K562 (cell line): ENCODE measurements at places on chromosomes 11 and 22. TPM values are rescaled to one million over a fixed set of nuclear protein-coding genes. Genes with fewer than 3 reads are reported as not detected.

GRCh38 chr11:36109850-36110606 is 166.2 kb downstream of the LDLRAD3 start:
- no peaks in the 10 kb centered on the region for H3K27me3 ChIP-seq
- H3K4me3 ChIP-seq: no peak overlapping the region
- H3K36me3 ChIP-seq: peaks cover 6% of the 10 kb centered on the region; the same call in 1 of the 3 replicates
- peaks cover 44% of the 10 kb centered on the region for H3K4me1 ChIP-seq

DNA sequence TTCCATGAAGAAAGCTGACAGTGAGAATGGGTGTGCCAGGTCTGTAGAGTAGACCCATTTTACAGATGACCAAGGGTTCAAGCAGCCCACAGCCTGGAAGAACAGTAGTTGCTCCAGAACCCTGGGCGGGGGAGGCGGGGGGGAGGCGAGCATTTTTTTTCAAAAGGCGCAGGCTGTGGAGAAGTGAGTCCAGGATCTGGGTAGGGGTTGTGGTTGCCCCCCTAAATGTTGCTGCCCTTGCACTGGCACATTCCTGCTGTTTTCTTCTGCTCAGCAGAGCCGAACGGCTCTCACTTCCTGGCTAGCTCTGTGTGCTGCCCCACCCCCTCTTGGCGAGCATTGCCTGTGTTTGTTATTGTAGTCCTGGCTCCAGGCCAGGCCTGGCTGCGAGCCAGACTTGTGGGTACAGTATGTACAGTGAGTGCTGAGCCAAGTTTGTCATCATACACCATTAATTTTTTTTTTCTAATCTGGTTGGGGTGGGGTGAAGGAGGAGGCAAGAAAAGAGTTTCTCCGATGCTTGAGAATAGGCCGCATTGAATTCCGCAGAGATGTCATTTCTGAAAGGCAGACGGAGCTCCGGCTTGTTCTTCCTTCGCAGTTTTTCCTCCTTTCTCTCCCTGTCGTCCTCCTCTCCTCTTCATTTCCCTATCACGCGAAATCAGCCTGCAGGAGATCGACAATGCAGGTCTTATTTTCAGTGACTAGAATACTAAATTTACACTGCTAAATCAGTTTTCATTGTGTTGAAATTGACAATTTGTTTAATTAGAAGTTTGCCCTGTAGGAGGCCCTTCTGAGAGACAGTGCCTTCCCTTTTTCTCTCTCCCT is 100.5 kb downstream of the ZBTB16 start:
- no peaks in the 10 kb centered on the region; the same call in 2 of the 3 replicates for H3K27me3 ChIP-seq
- peak overlapping the region; percentile 43; the same call in 2 of the 3 replicates for H3K27ac ChIP-seq
- no peaks in the 10 kb centered on the region; the same call in 2 of the 3 replicates for H3K36me3 ChIP-seq
- peak; percentile 92 for DNase-seq

- no peak within 1 kb of the TSS for H3K4me3 ChIP-seq
- H3K27ac ChIP-seq: no peak within 1 kb of the TSS; the same call in 2 of the 3 replicates
- no peaks in the 10 kb centered on the region for H3K36me3 ChIP-seq
- DNase-seq: no peak
- no peaks in the 10 kb centered on the region for H3K27me3 ChIP-seq
- peaks cover 23% of the 10 kb centered on the region; the same call in 2 of the 3 replicates for H3K4me1 ChIP-seq
Observed at GRCh38 chr11:60182541-60183330, at the start of gene MS4A6A. Gene MS4A6A, minus strand, starts transcription at chr11:60183083. Its CDS starts 1,356 bp downstream, at chr11:60181727.

DNA sequence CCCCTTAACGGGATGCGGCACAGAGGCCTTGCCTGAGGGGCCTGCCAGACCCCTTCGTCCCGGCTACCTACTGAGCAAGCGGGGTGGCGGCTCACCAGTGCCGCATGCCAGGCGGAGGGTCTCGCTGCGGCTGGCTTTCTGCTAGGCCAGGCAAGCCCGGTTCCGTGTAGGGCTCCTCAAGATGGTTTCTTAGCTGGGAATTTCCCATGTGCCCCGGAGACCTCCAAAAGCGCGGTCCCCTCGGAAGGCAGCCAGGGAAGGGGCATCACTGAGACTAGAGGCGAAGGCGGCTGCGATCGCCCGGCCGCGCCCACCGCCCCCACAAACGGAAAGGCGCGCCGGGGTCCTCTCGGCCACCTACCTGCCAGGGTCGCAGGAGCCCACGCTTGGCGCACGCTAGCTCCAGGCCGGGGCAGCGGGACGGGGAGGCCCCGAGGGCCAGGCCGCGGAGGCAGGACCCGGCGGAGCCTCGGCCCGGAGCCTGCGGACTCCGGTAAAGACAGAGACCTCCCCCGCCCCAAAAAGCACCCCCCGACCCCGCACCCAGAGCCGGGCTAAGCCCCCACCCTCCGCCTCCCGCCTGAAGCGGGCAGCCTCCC is 23.8 kb downstream of the MICAL3 start:
- peak overlapping the region; percentile 100; the same call in 2 of the 3 replicates for H3K27ac ChIP-seq
- H3K4me3 ChIP-seq: peak overlapping the region; percentile 95
- DNase-seq: no peak
- 0 out of 3 replicates have a peak, but pooled peaks cover 3% of the 10 kb centered on the region for H3K36me3 ChIP-seq

- no peak overlapping the region for H3K4me3 ChIP-seq
- no peak overlapping the region for H3K27ac ChIP-seq
- DNase-seq: peak; percentile 64
- peaks cover 36% of the 10 kb centered on the region for H3K36me3 ChIP-seq
- no peaks in the 10 kb centered on the region for H3K27me3 ChIP-seq
Observed at GRCh38 chr22:20758688-20759087, 15.2 kb upstream of the SERPIND1 start.

- H3K4me1 ChIP-seq: no peaks in the 10 kb centered on the region
- H3K27ac ChIP-seq: no peak overlapping the region
- no peak for DNase-seq
- no peak overlapping the region for H3K4me3 ChIP-seq
- H3K27me3 ChIP-seq: no peaks in the 10 kb centered on the region
Observed at GRCh38 chr22:46135611-46136485, 14.5 kb upstream of the PPARA start.

- H3K27ac ChIP-seq: no peak overlapping the region
- no peak for DNase-seq
- no peaks in the 10 kb centered on the region for H3K27me3 ChIP-seq
- no peaks in the 10 kb centered on the region for H3K36me3 ChIP-seq
- H3K4me1 ChIP-seq: no peaks in the 10 kb centered on the region
Observed at GRCh38 chr11:28621753-28622152, 513.6 kb downstream of the METTL15 start.

- H3K4me1 ChIP-seq: peaks cover 16% of the 10 kb centered on the region
- H3K36me3 ChIP-seq: no peaks in the 10 kb centered on the region
- H3K4me3 ChIP-seq: peak overlapping the region; percentile 49
- peaks cover 12% of the 10 kb centered on the region; the same call in 2 of the 3 replicates for H3K27me3 ChIP-seq
- H3K27ac ChIP-seq: no peak overlapping the region; the same call in 2 of the 3 replicates
Observed at GRCh38 chr11:35943309-35943708, 553 bp upstream of the LDLRAD3 start.

DNA sequence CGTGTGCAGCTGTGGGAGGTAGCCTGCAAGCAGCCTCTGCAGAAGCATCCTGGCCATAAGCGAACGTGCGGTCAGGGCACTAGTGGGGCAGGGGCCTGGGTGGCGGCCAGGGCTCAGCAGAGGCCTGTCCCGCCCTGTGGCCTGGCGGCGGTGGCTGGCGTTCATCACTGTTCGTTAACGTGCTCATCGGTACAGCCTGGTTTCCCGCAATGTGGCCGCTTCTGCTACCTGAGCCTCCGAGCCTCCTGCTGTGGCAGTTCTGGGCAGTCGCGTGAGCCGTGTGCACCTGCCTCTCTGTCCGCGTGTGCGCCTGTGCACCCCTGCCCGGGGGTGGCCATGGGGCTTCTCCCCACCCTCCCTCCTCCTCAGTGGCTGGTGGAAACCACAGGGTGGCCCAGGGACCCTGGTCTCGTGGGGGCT is 117.9 kb downstream of the KCNQ1OT1 start:
- H3K36me3 ChIP-seq: no peaks in the 10 kb centered on the region
- H3K4me3 ChIP-seq: no peak overlapping the region
- no peaks in the 10 kb centered on the region for H3K4me1 ChIP-seq
- no peak for DNase-seq
- H3K27me3 ChIP-seq: peaks cover 4% of the 10 kb centered on the region; the same call in 2 of the 3 replicates

Gene MPPED2
- polyA plus RNA-seq: not detected in 2 replicates

- peak overlapping the region; percentile 40 for H3K4me3 ChIP-seq
- H3K36me3 ChIP-seq: no peaks in the 10 kb centered on the region
- H3K27ac ChIP-seq: no peak overlapping the region
- no peaks in the 10 kb centered on the region for H3K27me3 ChIP-seq
- DNase-seq: no peak
- peaks cover 21% of the 10 kb centered on the region; the same call in 2 of the 3 replicates for H3K4me1 ChIP-seq
Observed at GRCh38 chr22:28884747-28885350, 1.5 kb downstream of the ZNRF3 start.

DNA sequence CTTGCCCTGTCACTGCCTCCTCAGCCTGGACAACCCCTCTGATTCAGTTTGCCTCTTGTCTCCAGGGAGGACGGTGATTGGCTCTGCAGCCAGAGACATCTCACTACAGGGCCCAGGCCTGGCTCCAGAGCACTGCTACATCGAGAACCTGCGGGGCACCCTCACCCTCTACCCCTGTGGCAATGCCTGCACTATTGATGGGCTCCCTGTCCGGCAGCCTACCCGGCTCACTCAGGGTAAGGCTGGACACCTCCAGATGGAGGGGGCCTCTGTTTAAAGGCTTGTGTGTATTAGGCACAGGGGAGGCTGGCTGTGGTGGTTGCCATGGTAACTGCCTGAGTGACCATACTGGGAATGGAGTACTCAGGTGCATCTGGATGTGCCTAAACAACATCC is 8.6 kb downstream of the PHLDB1 start:
- no peak overlapping the region for H3K27ac ChIP-seq
- DNase-seq: no peak
- H3K4me3 ChIP-seq: no peak overlapping the region
- peaks cover 22% of the 10 kb centered on the region for H3K36me3 ChIP-seq

GRCh38 chr11:73396251-73396930 is 20.2 kb downstream of the RELT start:
- H3K4me3 ChIP-seq: no peak overlapping the region
- no peak for DNase-seq
- no peaks in the 10 kb centered on the region for H3K27me3 ChIP-seq

GRCh38 chr11:69841859-69842698 is 22.9 kb upstream of the FGF3 start:
- no peaks in the 10 kb centered on the region for H3K36me3 ChIP-seq
- no peak overlapping the region for H3K27ac ChIP-seq
- peak; percentile 46 for DNase-seq

Gene CHST1
- 0.08 TPM in 1 of 2 replicates, not detected in the other for polyA plus RNA-seq

DNA sequence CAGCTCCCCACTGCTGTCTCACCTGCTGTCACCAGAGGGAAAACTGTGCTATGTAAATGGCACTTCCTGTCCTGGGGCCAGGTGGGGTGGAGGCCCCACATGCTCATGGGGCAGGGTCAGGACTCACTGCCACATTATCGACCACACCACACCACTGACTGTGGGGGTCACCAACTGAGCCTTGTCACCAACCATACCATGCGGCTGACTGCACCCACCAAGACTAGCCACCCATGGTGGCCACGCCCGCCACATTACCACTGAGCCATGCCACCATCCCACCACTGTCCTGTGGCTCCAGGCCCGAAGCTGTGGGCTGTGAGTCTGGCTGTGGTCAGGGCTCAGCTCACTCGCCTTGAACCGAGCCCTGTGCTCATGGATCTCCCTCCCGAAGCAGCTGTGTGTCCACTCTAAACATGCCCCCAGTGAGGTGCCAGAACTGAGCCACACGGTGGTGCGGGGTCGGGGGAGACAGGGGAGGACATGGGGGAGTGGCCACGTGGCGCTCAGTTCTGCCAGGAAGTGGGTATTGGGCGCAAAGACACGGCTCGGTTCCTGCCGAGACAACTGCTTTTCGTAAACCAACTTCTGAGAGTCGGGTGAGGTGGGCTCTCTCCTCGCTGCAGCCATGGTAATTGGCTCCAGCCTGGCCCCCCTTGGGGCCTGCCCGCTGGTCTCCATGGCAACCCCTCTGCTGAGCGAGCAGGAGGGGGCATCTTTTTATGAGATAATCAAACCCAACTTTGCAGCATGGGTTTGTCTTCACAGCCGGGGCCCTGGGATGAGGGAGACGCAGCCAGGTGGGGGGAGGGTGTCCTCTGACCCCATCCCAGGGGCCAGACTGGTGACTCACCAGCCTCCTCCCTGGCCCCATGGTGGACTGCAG is 23.2 kb downstream of the RTN4R start:
- H3K27me3 ChIP-seq: peaks cover 35% of the 10 kb centered on the region; the same call in 2 of the 3 replicates
- H3K4me3 ChIP-seq: no peak overlapping the region
- DNase-seq: peak; percentile 80
- no peak overlapping the region for H3K27ac ChIP-seq

Gene OSBPL5
- polyA plus RNA-seq: 6.6 and 11.9 TPM in 2 replicates

GRCh38 chr11:46490666-46491065 is 99.1 kb upstream of the CHRM4 start:
- H3K4me3 ChIP-seq: no peak overlapping the region
- H3K4me1 ChIP-seq: no peaks in the 10 kb centered on the region
- H3K27me3 ChIP-seq: no peaks in the 10 kb centered on the region
- no peak overlapping the region for H3K27ac ChIP-seq
- DNase-seq: no peak

DNA sequence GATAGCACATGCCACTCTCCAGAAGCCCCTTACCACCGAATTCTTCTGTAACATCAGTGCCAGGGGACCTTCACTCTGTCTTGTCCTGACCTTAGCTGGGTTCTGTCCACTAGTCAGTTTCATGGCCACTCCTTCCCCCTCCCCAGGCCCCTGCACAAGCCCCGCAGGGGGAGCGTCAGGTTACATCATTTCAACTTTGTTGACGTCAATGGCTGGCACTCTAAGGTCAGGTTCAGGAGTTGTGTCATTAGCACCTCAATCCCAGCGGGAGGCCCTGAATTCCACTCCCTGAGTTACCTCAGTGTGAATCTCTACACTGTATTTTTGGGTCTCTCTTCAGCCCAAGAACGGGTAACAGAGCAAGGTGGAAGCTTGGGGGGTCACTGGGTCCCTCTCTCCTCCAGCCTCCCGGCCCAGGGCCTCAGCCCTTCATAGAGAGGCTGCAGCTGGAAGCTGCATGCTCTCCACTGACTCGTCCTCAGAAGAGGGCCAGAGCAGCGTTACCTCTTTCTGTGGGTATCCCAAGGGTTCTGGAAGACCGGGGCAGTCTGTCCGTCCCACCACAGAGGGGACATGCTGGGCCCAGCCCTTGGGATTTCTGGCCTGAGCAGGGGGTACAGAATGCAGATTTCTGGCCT is 10.3 kb downstream of the USH1C start:
- no peak for DNase-seq
- H3K4me1 ChIP-seq: peaks cover 5% of the 10 kb centered on the region
- no peak overlapping the region for H3K27ac ChIP-seq
- H3K27me3 ChIP-seq: peaks cover 23% of the 10 kb centered on the region; the same call in 2 of the 3 replicates

- peaks cover 54% of the 10 kb centered on the region for H3K4me1 ChIP-seq
- no peaks in the 10 kb centered on the region for H3K36me3 ChIP-seq
- H3K27me3 ChIP-seq: no peaks in the 10 kb centered on the region
- DNase-seq: peak; percentile 85
- no peak within 1 kb of the TSS; the same call in 2 of the 3 replicates for H3K27ac ChIP-seq
Observed at GRCh38 chr11:3231851-3232744, at the start of gene MRGPRE. Gene MRGPRE, minus strand, starts transcription at chr11:3232417. Its CDS starts 3,618 bp downstream, at chr11:3228799.

Gene OR10A2
- polyA plus RNA-seq: not detected in 2 replicates

Gene OR9Q2
- polyA plus RNA-seq: not detected in 2 replicates
